ENCODE measurements at places on chromosomes 16 and 17.

GRCh38 chr17:17993366-17993765, 20.7 kb downstream of the DRC3 start:
- no peak for DNase-seq

DNA sequence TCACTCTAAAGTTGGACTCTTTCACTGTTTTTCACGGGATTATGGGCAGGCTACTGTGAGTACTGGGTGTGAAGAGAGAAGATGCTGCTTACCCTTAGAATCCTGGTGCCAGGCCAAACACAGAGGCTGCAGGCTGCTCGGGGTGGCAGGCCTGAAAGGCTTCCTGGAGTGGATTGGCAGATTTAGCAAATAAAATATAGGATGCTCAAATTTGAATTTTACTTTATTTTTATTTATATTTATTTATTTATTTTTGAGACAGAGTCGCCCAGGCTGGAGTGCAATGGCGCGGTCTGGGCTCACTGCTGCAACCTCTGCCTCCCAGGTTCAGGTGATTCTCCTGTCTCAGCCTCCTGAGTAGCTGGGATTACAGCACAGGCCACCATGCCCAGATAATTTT, 14.9 kb upstream of the STAC2 start:
- DNase-seq, result no peak

- no peak for DNase-seq
These were observed 67.9 kb downstream of the SSH2 start for GRCh38 chr17:29862127-29862526.

DNA sequence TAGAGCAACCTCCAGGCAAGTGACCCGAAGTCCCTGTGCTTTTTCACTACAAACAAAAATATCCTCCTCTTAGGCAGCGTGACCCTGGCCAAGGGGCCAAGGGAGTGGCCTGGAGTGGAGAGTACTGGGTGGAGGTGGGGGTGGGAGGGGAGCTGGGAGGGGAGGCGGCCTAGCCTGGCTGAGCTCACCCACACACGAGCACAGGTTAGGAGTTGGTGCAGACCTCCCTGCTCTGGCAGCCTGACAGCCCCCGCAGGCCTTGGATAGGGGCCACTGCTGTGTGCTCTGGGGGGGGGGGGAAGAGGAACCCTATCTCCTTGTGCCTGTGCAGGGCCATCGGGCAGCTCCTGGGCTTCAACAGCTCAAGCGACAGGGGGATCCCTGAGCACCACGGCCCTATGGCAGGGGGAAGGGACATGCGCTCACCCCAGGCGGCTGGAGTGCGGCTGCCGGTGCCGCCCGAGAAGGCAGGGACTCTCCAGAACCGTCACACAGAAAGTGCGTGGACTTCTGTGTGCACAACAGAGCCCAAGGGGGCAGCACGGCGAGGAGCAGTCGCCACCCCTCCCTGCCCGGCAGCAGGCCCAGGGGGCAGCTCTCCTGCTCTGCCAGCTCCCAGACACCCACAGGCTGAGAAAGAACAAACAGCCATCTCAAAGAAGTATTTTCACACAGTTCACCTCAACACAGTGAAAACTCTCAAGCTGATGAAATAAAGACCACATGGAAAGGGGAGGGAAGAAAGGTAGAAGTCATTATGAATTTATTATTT, 13.3 kb downstream of the SLC16A3 start:
- DNase-seq, result no peak

GRCh38 chr16:1991588-1991947, 1.8 kb downstream of the SYNGR3 start:
- DNase-seq, result no peak

DNA sequence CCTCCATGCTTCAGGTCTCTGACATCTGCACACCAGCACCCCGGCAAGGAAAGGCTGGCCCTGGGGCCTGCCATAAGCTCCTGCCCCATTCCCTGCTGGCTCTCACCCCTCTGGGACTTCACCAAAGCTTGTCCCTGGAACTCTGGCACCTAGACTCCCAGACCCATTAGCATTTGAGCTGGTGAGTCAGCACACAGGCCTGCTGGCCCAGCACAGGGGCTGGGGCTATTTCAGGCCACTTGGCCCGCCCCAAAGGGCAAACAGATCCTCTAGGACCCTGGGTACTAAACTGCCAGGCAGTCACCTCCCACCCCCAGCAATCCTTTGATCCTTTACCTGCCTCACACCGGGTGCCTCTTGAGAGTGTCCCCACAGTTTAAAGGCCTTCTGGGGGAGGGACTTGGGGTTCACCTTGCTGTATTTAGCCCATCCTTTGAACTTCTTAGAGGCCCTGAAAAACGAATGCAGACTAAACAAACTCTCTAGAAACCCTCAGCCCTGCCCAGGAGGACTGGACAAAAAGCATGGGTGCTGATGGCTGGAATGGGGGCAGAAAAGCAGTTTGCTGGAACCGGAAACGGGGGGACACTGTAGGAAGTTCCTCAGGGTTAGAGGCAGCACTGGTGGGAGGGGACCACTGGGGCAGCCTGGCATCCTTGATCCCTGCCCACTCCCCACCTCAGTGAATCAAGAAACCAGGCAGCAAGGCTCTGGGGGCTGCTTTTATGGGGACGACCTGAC, 3.2 kb upstream of the SAMD14 start:
- no peak for DNase-seq

DNA sequence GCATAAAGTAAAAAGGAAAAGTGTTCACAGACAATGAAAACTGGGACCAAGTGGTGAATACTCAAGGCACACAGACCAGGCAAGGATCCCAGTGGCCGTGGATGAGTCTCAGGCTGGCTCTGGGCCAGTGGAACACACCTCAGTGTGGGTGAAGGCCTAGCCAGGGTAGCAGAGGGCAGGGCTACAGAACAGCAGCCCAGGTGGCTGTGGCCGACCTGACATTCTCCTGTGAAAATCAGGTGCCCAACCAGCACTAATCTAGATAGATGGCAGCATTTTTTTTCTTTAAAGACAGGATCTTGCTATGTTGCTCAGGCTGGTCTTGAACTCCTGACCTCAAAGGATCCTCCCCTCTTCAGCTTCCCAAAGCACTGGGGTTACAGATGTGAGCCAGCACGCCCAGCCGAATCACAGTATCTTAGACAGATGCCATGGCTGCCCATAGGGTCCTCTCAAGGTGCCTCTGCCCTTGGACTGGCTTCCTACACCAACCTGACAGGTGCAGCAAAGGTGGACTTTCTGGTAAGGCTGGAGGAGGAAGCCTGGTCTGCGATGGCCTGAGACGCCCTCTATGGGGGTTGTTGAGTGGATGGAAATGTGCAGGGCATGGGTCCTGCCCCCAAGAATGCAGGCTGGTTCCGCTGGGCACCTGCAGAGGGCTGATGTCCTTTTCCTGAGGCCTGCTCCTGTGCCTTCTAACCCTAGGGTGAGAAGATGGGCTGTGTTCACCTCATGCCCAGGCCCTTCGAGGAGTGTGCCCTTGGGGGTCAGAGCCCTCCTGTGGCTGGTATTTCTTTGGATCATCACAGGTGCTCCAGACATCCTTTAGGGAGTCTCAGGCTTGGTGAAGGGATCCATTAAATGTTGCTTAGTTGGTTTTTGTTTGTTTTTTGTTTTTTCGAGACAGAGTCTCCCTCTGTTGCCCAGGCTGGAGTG, 3.8 kb upstream of the P4HB start:
- no peak for DNase-seq

DNA sequence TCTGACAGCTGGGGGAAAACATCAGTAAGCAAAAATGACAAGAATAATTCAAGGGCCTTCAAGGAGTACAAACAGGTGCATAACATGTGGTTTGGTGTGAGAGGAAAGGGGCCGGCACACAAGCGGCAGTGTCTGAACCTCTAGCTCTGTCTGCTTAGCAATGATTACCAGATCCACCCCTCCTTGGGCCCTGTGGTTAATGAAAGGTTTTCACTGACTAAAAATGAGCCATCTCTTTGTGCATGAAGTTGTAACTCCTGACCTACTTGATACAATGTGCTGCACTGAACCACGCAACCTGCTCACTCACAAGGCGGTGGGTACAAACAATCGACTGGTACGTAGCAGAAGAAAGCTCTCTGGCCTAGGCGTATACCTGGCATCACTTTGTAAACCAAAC, 15.1 kb downstream of the FAM117A start:
- peak; percentile 68 for DNase-seq

GRCh38 chr16:50679676-50680555, 1.2 kb downstream of the SNX20 start:
- DNase-seq, result no peak

DNA sequence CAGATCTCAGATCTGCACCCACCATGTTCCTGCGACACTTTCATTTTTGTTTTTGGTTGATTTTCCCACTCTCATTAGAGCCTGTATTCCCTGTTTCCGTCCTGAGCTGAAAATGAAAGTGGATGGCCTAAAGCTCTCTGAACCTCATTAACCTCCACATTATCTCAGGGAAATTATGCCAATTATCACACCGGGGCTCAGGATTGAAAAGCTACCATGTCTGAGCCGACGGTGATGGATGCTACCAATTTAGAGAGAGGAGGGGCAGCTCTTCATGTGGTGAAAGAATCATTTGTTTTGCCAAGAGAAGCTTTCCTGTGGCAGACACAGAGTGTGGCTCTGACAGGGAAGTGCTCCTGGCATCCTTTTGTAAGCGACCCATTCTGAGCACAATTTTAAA, 410.4 kb upstream of the CDH11 start:
- DNase-seq, result no peak

- DNase-seq, result no peak
These were observed 8.6 kb downstream of the USP32 start for GRCh38 chr17:60383379-60383778.

- no peak for DNase-seq
These were observed 1.6 kb downstream of the ELMO3 start for GRCh38 chr16:67200491-67200890.

DNA sequence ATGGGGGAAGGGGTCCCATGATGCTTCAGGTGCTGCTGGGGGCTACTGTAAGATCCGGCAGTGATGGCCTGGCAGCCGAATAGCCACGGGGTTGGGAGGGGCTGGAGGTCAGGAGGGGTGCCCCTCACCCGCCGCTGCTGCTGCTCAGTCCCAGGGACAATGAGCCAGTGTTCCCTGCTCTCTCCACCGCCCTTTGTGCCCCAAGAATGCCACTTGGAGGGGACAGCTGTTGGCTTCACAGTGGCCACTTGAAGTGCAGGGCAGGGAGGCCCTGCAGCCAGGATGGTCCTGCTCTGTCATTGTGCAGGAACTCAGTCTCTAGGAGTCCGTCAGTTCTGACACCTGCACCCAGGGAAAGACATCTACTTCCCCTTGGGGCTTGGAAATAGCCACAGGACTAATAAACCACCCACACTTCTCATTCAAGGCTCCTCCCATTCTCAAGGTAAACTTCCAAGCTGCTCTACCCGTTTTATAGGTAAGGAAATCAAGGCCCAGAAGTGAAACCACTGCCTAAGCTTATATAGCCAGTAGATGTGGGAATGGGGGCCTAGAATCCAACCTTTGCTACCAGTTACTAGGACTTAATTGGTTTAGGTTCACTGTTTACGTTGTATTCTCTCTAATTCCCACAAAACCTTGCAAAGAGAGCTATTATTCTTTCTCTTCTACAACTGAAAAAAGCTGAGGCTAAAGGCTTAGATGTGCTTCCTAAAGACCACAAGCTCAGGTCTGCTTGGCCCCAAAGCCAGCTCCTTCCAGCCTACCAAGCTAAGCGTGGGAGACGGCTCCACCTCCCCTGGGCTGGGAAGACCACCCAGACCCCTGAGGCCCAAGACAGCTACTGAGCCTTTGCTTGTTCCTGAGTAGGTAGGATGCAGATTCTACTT, 6.2 kb upstream of the CPSF4L start:
- DNase-seq, result no peak

DNA sequence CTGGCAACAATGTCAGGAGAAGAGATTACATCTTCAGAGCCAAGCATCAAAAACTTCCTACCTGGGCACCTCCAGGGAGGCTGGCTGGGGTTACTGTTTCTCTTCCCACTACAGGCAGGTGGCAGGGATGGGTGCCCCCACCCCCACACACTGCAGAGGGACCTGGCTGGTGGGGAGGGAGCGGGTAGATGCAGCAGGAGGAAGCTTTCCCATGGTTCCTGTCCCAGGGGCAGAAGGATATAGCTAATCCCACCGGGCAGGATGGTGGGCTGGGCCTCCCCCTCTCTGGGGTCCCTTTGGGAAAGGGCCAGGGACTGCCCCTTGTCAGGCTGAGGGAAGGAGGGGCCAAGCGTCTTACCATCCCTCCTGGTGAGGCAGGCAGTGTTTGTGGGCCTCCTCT, 16.7 kb upstream of the MTMR4 start:
- DNase-seq, result no peak

DNA sequence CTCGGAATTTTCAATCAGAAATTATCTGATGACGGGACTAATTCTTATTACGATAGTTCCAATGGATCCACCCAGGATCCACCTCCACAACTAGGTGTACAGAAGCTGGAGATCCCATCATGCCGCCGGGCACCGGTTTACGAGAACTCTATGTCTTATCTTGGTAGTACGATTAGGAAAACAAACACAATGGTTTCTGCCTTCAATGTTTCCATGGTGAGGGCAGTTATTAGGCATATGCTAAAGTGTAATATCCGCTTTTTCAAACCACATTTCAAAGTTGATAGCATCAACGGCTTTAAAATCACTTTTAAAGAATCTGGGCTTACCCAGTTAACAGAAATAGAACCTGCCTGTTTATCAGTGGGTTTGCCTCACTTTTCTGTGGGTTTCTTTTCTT, 705.7 kb downstream of the MAF start:
- DNase-seq, result peak; percentile 37

GRCh38 chr17:31806921-31807320, 52.1 kb downstream of the COPRS start:
- no peak for DNase-seq

DNA sequence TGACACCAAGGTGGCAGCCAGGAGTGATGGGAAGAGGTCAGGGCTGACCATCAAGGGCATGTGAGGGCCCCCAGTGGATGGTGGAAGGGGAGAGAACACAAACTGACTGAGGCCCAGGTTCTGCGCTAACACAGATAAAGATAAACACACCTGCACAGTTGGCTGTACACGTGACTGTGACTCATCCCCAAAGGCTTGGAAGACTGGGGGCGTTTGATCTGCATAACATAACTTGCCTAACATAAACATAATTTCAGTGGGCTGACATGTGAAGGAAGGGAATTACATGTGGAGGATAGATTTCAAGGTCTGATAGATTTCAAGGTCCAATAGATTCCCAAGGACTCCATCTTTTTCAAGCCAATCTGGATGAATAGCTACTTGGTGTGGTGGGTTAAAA, 100.9 kb upstream of the TNRC6C start:
- no peak for DNase-seq

DNA sequence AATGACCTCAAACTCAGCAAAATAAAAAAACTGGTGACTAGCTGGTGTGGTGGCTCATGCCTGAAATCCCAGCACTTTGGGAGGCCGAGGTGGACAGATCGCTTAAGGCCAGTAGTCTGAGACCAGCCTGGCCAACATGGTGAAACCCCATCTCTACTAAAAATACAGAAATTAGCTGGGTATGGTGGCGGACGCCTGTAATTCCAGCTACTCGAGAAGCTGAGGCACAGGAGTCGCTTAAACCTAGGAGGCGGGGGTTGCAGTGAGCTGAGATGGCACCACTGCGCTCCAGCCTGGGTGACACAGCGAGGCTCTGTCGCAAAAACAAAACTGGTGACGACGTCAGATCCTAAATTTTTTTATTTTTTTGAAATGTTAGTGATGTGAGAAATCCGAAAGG, 82.6 kb upstream of the TOB1 start:
- peak; percentile 14 for DNase-seq

GRCh38 chr17:21174186-21174585, 39.8 kb downstream of the TMEM11 start:
- no peak for DNase-seq

- DNase-seq, result peak; percentile 49
These were observed 41.6 kb downstream of the PRKCB start for GRCh38 chr16:23877107-23878070.

All from activated T-cell treated with anti-CD3 and anti-CD28 coated beads, Interleukin-2, amount 50 U/mL, for 48 hours (primary cell).